Activated T-helper 1 cell treated with anti-CD3 and anti-CD28 coated beads, Interleukin-12 subunit alpha, Interleukin-12 subunit beta, Interleukin-2, Interleukin-4 antibody, amounts not matched to agents 30 ng/mL and 10 ng/mL and 1 ng/mL, durations not matched to agents 14 hours and 24 hours and 36 hours (primary cell): ENCODE measurements at places on chromosomes 16 and 17. TPM values are rescaled to one million over a fixed set of nuclear protein-coding genes. Genes with fewer than 3 reads are reported as not detected.

The GNG13 gene
- total RNA-seq, result not detected in 2 replicates

The TNFRSF17 gene
- not detected in 2 replicates for total RNA-seq

The FSCN2 gene
- total RNA-seq, result 0.52 and 0.64 TPM in 2 replicates

The MYH11 gene
- not detected in 2 replicates for total RNA-seq

The ATP2A1 gene
- 2.6 and 3.3 TPM in 2 replicates for total RNA-seq

The KRT17 gene
- 0.24 TPM in 1 of 2 replicates, not detected in the other for total RNA-seq

The CD7 gene
- total RNA-seq, result 454 and 455 TPM in 2 replicates

The PARD6A gene
- total RNA-seq, result 13.4 and 16.1 TPM in 2 replicates

The ABCA9 gene
- not detected in 2 replicates for total RNA-seq

The CBX2 gene
- total RNA-seq, result 4.7 and 5.1 TPM in 2 replicates

DNA sequence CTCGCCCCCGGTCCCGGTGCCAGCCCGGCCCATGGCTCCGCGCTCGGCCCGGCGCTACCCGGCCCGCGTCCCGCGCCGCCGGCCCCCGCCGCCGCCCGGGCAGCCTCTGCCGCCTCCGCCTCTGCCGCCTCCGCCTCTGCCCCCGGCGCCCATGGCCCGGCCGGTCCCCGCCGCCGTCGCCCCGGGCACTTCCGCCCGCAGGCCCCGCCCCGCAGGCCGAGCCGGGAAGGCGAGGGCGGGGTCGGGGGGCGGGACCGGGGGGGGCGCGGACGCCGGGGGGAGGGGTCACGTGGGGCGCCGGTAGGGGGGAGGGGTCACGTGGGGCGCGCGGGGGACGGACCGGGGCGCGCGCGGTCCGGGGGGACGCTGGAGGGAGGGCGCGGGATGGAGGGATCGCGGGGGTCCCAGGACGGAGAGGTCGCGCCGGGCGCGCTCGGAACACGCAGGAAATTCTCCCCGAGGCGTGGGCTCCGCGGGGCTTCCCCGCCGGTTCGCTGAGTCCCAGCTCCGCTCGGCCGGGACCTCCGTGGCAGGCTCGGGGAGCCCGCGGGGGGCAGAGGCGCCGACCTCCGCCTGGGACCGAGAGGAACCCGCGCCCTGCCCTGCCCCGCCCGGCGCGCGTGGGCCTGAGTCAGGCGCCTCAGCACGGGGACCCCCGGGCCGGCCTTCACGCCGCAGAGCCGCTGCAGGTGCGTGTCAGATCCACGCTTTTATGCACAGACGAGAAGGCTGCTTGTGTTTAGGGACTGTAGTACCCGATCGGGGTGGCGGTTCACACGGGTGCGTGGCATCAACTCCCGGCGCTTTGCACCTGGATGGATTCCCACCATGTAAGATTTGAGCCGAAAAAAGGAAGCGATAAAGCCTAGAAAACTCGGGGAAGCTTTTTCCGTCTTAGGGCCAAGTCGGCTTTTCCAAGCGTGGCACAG, at the start of gene PGAP6:
PGAP6 (minus strand) TSS at position 190 of the 929 bp plus-strand sequence; CDS start at position 33, 157 bp downstream.
- DNase-seq, result peak; percentile 55
- H3K36me3 ChIP-seq, result no peaks in the 10 kb centered on the region
- peak within 1 kb of the TSS; percentile 58 for H3K27ac ChIP-seq
- peaks cover 14% of the 10 kb centered on the region for H3K27me3 ChIP-seq

GRCh38 chr17:45293413-45294211, 23.2 kb downstream of the MAP3K14 start:
- H3K27ac ChIP-seq, result peak overlapping the region; percentile 62
- H3K4me1 ChIP-seq, result peaks cover 74% of the 10 kb centered on the region
- H3K36me3 ChIP-seq, result peaks cover 41% of the 10 kb centered on the region

DNA sequence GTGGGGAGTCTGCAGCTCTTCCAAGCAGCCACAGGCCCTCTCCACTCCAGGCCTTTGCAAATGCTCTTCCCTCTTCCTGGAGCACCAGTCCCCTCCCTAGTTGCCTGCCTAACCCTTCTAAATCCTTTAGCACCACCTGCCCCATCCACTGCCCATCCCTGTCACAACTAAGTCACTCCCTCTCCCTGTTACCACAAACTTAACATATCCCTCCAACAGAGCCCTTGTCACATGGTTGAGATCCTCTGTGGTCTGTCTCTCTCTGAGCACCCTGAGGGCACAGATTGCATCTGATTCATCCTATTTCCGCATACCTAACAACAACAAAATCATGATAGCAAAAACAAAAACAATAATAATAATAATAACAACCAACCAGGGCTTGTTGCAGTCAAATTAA, 11.0 kb upstream of the BEAN1 start:
- H3K27me3 ChIP-seq, result peaks cover 8% of the 10 kb centered on the region
- H3K4me3 ChIP-seq, result no peak overlapping the region
- peaks cover 21% of the 10 kb centered on the region for H3K4me1 ChIP-seq
- H3K27ac ChIP-seq, result no peak overlapping the region
- DNase-seq, result no peak

- H3K4me1 ChIP-seq, result no peaks in the 10 kb centered on the region
- no peak overlapping the region for H3K4me3 ChIP-seq
- H3K27me3 ChIP-seq, result peaks cover 4% of the 10 kb centered on the region
- no peak overlapping the region for H3K27ac ChIP-seq
Observed at GRCh38 chr17:17001076-17001777, 29.3 kb upstream of the TNFRSF13B start.

- no peak overlapping the region for H3K27ac ChIP-seq
- DNase-seq, result no peak
- H3K4me3 ChIP-seq, result no peak overlapping the region
- no peaks in the 10 kb centered on the region for H3K27me3 ChIP-seq
Observed at GRCh38 chr17:65855245-65855644, 293.8 kb upstream of the AXIN2 start.

GRCh38 chr17:13777003-13777402, 175.3 kb upstream of the HS3ST3A1 start:
- H3K27ac ChIP-seq, result no peak overlapping the region
- H3K27me3 ChIP-seq, result peaks cover 1% of the 10 kb centered on the region
- H3K36me3 ChIP-seq, result peaks cover 1% of the 10 kb centered on the region
- H3K4me3 ChIP-seq, result no peak overlapping the region
- no peak for DNase-seq

DNA sequence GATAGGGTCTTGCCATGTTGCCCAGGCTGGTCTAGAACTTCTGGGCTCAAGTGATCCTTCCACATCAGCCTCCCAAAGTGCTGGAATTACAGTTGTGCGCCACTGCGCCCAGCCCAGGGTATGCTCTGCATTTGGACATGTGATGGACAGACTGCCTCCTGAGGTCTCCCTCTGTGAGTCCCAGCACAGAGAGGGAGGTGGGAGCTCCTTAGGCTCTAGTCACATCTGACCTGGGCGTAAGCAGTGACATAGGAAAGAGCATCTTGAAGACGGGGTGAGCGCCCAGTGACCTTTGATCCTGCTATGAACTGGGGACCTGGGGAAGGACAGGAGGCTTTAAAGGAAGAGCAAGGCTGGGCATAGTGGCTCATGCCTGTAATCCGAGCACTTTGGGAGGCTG, 2.2 kb upstream of the GFAP start:
- H3K27ac ChIP-seq, result no peak overlapping the region
- peaks cover 1% of the 10 kb centered on the region for H3K36me3 ChIP-seq
- H3K4me1 ChIP-seq, result peaks cover 10% of the 10 kb centered on the region

- H3K27me3 ChIP-seq, result peaks cover 6% of the 10 kb centered on the region
- no peak overlapping the region for H3K4me3 ChIP-seq
- DNase-seq, result no peak
- H3K4me1 ChIP-seq, result no peaks in the 10 kb centered on the region
- H3K27ac ChIP-seq, result no peak overlapping the region
Observed at GRCh38 chr16:86443508-86444147, 66.7 kb upstream of the FOXF1 start.

- H3K4me1 ChIP-seq, result peaks cover 28% of the 10 kb centered on the region
- no peak for DNase-seq
- H3K36me3 ChIP-seq, result peaks cover 35% of the 10 kb centered on the region
- H3K4me3 ChIP-seq, result peak overlapping the region; percentile 91
- H3K27me3 ChIP-seq, result no peaks in the 10 kb centered on the region
Observed at GRCh38 chr16:31700200-31700529, 172.5 kb downstream of the AHSP start.

GRCh38 chr16:22190081-22190775, 15.8 kb upstream of the EEF2K start:
- H3K4me3 ChIP-seq, result peak overlapping the region; percentile 88
- H3K36me3 ChIP-seq, result peaks cover 7% of the 10 kb centered on the region
- peak; percentile 99 for DNase-seq
- peak overlapping the region; percentile 99 for H3K27ac ChIP-seq
- peaks cover 1% of the 10 kb centered on the region for H3K27me3 ChIP-seq
- H3K4me1 ChIP-seq, result peaks cover 61% of the 10 kb centered on the region

DNA sequence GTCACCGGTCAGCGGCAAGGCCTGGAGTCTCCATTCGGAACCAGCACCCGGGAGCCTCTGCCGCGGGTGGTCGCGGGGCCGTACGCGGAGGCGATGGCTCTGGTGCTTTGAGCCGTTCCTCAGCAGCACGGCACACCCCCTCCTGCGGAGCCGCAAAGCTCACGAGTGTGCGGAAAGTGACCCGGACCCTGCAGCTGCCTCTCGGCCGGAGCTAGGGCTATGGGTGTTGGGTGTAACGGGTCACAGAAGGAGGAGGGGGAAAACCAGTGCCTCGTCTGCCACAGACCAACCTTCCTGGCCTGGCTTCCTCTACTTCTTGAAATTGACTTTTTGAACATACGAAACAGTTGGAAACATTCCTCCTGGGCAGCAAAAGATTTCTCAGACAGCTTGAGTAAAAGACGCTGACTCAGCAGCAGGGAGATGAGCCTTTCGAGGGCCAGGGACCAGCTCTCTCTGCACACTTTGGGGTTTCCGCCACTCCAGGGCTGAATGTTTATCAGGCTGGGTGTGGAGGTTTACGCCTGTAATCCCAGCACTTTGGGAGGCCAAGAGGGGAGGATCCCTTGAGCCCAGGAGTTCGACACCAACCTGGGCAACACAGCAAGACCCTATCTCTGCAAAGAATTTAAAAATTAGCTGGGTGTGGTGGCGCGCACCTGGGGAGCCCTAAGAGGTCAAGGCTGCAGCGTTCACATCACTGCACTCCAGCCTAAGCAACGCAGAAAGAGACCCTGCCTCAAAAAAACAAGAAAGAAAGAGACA, 26.4 kb upstream of the PITPNA start:
- H3K27me3 ChIP-seq, result peaks cover 7% of the 10 kb centered on the region
- no peak for DNase-seq
- no peaks in the 10 kb centered on the region for H3K36me3 ChIP-seq
- H3K4me1 ChIP-seq, result no peaks in the 10 kb centered on the region
- H3K27ac ChIP-seq, result no peak overlapping the region

- peak overlapping the region; percentile 86 for H3K4me3 ChIP-seq
- peaks cover 52% of the 10 kb centered on the region for H3K4me1 ChIP-seq
- peaks cover 13% of the 10 kb centered on the region for H3K27me3 ChIP-seq
- H3K27ac ChIP-seq, result peak overlapping the region; percentile 75
- peaks cover 32% of the 10 kb centered on the region for H3K36me3 ChIP-seq
- DNase-seq, result peak; percentile 42
Observed at GRCh38 chr16:84648595-84649510, 542 bp downstream of the KLHL36 start.

DNA sequence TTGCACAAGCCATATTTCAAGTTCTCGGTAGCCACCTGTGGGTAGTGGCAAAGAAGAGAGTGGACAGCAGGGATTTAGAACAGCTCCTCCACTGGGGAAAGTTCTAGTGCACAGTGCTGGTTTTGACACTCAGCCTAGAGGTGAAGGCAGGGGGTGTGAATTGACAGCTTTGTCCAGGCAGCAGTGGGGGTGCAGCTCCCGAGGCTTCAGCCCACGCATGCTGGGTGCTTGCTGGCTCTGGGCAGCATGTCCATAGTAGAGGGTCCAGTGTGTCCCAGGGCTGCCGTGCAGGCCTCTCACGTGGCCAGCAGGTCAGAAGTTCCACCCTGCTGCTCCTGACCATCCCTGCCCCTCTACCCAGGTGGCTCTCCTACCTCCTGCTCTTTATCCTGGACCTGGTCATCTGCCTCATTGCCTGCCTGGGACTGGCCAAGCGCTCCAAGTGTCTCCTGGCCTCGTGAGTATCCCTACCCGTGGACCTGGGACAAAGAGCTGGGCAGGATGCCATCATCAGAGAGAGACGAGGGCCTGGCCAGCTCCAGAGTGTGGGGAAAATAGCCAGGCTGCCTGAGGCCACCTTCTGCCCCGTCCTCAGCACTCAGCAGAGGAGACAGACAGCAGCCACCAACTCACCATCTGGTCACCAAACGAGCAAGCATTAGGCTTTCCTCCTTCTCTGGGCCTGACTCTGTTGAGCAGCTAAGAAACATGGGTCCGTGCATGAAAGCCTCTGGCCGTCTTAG, 29.8 kb downstream of the TTYH2 start:
- H3K36me3 ChIP-seq, result peaks cover 2% of the 10 kb centered on the region
- no peak for DNase-seq
- H3K27ac ChIP-seq, result no peak overlapping the region
- no peaks in the 10 kb centered on the region for H3K27me3 ChIP-seq

- no peak overlapping the region for H3K4me3 ChIP-seq
- peaks cover 3% of the 10 kb centered on the region for H3K27me3 ChIP-seq
- H3K36me3 ChIP-seq, result no peaks in the 10 kb centered on the region
- peak overlapping the region; percentile 8 for H3K27ac ChIP-seq
- peaks cover 5% of the 10 kb centered on the region for H3K4me1 ChIP-seq
- DNase-seq, result no peak
Observed at GRCh38 chr16:69411064-69411985, 13.1 kb upstream of the CYB5B start.

DNA sequence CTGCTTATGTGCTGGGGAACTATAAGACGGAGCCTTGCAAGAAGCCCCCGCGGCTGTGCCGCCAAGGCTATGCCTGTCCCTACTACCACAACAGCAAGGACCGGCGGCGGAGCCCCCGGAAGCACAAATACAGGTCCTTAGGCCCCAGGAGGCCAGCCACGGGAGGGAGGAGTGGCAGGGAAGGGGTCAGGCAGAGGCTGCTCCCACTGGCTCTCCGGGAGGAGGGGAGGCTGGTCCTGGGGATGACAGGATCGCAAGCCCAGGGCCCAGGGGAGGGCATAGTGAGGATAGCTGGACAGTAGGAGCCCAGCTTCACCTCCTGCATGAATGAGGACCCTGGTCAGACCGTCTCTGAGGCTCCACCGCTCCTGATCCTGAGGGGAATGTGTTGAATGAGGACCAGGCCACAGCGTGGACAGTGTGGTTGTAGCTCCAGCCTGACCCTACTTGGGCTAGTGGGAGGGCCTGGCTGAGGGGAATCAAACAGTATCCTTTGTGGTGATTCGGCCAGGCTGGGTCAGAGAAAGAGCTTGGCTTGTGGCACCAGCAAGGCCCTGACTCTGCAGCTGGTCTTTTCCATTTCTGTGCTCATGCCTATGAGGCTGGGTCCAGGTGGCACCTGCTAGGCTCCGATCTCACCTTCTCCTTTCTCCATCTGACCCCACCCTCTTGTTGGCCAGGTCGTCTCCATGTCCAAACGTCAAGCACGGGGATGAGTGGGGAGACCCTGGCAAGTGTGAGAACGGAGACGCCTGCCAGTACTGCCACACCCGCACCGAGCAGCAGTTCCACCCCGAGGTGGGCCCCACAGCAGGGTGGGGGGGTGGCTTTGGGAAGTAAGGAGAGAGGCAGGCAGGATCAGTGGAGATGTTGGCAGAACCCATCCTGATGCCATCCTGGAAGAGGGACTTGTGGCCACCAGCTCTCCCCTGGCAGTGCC, 28.7 kb downstream of the UNK start:
- H3K27ac ChIP-seq, result no peak overlapping the region
- peaks cover 16% of the 10 kb centered on the region for H3K36me3 ChIP-seq
- H3K4me3 ChIP-seq, result no peak overlapping the region
